H1 (cell line): ENCODE measurements at places on chromosomes 5 and 9.

DNA sequence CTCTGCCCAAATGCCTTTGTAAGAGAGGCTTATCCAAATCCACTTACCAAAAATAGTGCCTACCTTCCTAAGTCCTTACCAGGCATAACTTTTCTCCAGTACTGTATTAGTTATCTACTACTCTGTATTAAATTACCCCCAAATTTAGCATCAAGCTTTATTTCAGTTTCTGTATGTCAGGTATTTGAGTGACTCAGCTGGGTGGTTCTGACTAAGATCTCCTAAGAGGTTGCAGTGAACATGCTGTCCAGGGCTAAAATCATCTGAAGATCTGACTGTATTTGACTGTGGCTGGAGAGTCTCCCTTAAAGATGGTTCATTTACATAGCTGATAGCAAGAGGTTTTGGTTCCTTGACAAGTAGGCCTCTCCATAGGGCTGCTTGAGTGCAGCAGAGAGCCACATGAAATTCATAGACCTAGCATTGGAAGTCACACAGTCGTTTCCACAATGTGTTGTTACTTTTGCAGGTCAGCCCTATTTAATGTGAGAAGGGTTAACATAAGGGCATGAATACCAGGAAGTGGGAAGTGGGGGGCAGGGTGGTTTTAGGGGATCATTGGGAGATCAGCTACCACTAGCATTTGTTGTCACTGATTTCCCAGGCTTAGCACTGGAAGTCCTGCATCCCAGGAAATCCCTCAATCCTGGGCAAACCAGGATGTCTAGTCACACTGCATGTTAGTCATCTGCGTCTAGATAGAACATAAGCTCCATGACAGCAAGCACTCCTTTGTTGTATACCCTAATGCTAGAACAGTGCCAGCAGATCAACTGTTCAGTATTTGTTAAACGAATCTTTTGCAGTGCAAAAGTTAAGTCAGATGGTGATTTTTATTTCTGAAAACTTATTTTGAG is 2.0 kb upstream of the ZNF622 start:
- no peak for DNase-seq

- DNase-seq, result no peak
Observed at GRCh38 chr9:136777359-136777758, 13.0 kb upstream of the LCN15 start.

DNA sequence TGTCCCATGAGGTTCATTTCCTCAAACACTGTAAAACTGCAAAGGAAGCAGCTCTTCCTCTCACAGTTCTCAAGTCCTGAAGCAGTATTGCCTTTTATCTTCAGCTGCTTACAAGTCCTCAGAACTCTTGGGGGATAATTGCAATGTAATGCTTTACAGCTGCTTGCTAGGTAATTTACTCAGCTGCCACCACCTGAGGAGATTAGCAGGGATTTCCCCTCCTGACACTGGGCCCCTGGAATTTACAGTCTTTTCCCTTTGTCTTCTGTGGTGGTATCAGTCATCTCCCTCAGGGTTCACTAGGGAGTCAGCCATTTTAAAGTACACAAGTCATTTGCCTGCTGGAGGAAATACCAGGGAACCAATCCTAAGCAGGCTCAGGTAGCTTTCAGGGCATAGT is 754.3 kb upstream of the GRAMD2B start:
- DNase-seq, result peak; percentile 31

DNA sequence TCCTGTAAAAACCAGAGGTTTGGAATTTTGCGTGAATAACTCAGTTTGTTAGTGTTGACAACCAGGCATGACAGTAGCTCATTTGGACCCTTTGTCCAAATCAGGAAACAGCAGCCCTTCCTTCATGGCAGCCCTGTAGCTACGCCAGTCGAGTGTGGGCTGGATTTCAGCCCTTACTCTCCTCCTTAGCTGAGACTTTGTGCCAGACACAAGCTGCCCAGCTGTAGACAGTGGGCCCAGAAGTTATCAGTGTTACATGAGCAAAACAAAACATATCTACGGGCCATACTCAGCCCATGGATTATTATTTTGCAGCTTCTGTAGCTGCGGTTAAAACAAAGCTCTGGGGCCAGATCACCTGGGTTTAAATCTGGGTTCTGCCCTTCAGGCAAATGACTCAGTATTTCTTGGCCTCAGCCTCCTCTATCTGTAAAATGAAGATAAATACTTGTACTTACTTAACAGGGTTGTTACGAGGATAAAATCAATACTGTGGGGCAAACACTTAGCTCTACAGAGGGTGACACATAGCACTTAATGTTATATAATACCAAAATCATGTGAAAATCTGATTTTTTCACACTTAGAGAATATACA is 76.9 kb downstream of the GHR start:
- no peak for DNase-seq

DNA sequence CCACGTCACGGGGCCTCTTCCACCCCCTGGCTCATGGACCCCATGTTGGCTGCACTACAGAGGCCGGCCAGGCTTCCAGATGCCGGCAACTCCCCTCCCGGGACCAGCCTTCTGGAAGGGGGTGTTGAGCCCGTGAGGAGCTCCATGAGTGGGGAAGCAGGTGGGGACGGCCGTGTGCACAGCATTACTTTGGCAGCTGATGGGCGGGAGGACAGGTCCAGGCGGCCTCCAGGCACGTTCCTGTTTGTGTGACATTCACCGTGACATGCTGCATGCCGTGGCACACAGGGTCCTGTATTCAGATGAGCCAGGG is 29.1 kb upstream of the ABO start:
- no peak for DNase-seq

DNA sequence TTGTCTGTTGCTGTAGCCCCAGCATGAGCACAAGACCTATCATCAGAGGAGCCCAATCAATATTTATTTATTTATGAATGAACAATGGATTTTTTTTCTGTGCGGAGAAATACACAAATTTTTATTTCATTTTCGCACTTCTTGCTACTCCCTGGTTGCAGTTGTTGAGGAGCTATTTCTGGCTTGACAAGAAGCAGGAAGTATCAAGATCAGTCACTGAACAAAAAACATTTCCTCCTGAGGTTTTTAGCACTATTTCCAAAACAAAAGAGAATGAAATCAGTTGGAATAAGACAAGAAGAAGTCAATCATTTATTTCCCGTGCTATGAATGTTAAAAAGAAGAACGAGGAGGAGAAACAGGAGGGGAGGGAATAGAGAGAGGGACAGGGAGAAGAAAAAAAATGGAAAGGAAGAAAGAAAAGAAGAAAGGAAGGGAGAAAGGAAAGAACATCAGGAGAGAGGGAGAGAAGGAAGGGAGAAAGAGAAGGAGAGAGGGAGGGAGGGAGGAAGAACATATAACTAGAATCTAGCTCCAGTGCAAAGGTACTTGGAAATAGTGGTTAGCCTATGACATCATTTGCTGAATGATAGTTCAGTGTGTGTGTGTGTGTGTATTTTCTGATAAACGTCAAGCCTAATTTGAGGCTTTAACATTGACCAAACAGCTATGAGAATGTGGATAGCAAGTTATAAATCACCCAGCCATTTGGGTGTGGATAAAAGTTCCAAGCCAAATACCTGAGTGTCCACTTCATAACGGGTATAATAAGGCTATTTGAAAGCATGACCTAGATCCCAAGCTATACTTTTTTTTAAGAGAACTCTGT is 586.0 kb downstream of the EBF1 start:
- no peak for DNase-seq

DNA sequence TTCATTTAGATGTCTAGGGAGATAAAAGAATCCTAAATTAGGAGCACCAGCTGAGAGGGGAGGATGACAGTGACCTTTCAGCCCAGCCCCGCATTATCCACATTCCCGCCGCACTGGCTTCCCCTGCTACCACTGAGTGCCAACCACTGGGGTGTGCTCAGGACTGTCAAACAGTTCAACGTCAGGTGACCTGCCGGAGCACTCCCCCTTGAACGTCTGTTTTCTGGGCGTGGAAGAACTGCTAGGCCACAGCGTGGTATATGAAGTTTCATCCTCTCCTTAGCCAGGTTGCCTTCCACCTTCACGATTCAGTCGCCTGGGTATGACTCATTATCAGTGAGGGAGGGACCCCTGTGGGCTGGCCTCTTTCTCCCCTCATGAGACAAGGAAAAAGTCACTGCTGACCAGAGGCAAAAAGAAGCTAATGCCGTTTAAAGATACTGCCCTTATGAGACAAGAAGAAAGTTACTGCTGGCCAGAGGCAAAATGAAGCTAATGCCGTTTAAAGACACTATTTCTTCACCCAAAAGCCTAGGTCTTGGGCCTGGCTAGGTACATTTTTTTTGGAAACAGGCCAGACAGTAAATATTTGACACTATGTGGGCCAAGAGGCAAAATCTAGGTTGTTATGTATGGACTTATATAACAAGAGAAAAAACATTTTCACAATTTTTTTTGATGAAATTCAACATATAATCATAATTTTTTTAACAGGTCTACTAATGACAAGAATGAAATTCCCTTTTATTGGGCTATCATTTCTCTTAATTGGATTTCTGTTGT is 4.6 kb downstream of the NMRK1 start:
- DNase-seq, result no peak

DNA sequence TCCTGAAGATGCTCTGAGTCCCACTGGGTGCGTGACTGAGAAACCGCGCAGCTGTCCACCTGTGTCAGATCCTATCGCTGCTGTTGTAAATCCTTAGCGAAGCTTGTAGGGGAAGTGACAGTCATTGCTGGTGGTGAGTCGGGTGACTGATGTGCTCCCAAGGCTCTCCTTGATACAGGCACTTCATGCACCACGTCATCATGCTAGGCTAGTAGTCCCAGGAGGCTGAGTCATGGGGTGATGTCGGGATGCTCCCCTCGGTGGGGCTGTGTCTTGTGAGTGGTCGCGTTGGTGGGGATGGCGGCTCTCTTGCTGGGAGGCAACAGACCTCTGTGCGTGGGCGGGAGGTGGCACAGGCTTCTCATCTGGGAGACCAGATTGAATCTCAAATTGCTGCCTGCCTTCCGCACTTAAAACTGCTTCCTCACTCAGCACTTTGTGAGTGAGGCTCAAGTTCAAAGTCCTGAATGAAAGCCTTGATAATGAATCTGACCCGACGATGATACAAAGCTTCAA is 84.7 kb downstream of the CSNK1A1 start:
- DNase-seq, result no peak

DNA sequence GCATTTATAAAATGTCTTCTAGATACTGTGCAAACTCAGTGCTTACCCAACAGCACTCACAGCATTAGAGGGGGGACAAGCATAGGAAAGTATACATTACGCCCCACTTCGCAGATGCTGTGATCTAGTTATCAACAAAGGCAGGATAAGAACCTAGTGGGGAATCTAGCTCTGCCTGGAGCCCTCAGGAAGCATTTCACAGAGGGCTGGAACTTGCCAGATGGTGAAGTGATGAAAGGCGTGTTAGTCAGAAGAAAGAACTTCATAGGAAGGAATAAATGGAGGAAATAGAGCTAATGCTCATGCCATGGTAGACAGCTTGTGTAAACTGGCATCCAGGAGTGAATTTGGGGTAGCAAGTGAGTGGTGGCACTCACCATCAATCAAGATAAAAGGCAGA is 25.8 kb downstream of the DIRAS2 start:
- DNase-seq, result no peak

DNA sequence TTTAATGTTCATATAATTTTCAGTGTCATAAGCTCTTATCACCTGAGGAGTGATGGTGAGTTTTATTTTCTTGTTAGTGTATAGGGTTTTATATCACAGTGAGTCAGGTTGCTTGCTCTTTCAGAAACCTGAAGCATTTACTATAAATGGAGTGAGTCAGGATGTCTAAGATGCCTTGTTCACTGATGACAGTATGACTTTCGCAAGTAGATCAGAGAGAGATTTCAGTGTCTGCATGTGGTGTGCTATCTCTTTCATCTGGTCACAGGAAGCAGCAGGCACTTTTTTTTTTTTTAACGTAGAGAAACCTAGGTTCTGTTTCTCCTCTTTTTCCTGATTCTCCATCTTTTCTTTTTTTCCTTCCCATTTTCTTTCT is 237.1 kb downstream of the DMRTA1 start:
- no peak for DNase-seq

DNA sequence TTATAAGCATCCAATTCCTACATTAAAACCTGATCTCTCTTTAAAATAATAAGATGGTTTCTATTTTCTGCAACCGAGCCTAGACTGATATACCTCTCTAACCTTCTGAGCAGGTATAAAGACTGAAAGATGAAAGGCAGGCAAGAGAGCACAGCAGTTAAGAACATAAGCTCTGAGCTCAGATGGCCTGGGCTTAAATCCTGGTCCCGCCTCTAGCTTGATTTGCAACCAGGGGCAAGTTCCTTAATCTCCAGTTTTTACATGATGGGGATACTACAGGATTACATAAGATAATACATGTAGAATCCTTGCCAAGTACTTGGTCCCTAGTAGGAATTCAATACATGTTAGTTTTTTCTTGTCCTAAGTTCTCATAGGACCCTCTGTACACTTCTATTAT is 33.9 kb downstream of the SLC24A2 start:
- DNase-seq, result no peak

DNA sequence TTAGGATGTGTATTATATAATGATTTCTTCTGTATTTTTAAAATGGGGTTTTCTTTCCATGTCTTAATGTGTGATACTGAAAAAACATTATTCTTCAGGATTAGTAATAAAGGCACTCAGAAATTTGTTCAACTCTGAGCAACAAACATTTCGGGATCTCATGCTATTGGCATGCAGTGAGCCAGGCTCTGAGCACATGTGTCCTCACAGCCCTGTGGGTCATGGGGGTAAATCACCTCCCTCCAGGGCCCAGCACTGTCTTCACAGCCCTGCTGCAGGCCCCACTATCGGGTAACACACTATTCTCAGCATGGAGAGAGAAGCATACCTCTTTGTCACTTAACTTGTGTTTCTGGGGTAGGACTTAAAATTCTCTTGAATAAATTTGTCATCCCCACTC is 14.0 kb downstream of the TMEM174 start:
- no peak for DNase-seq

DNA sequence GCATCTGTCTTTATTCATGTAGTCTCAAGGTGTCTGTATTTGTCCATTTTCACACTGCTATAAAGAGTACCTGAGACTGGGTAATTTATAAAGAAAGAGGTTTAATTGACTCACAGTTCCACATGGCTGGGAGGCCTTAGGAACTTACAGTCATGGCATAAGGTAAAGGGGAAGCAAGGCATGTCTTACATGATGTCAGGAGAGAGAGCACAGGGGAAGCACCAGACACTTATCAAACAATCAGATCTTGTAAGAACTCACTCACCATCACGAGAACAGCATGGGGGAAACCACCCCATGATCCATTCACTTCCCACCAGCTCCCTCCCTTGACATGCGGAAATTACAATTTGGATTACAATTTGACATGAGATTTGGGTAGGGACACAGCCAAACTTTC is 44.2 kb downstream of the NLN start:
- no peak for DNase-seq
